NCI-H1930 (cell line): ENCODE measurements at places on chromosomes 3 and 15.

GRCh38 chr15:31402511-31403056 lies 75.9 kb downstream of the KLF13 start:
- no peak for DNase-seq

- DNase-seq: no peak
Observed at GRCh38 chr3:66242788-66243464, 22.1 kb downstream of the SLC25A26 start.

DNA sequence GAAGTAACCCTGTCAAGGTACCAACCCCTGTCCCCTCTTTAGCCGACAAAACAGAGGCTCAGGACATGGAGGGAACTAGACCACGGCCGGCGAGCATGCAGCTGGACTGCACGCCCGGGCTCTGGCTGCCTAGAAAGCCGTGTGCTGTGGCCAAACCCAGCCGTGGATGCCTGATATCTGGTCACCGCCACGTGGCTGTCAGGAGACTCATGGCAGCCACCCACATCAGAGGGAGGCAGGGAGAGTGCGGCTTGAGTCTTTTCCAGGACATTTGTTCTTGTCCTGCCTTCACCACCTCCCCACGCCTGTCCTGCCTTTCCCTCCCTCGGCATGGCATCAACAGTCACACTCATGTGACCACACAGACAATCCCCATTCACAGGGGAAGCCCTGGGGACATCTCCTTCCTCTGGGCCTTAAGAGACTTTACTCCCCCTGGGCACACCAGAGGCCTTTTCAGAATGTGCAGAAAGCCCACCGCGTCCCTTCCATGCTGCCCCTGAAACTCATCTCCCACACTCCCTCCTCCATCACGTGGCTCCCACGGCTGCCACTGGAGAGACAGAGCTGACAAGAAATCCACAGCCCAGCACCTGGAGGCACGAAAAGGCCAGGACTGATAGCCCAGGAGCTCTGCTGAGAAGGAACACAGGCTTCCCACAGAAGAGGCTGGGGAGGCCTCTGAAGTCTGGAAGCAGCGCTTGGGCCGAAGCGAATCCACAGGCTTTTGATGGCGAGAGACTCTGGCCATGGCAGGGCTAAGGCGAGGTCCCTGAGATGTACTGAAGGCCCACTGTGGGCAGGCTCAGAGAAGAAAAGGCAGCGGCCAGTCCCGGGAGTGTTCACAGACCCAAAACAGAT lies 71.2 kb upstream of the IQSEC1 start:
- no peak for DNase-seq

- no peak for DNase-seq
Observed at GRCh38 chr15:34292621-34293020, 45.0 kb downstream of the SLC12A6 start.

DNA sequence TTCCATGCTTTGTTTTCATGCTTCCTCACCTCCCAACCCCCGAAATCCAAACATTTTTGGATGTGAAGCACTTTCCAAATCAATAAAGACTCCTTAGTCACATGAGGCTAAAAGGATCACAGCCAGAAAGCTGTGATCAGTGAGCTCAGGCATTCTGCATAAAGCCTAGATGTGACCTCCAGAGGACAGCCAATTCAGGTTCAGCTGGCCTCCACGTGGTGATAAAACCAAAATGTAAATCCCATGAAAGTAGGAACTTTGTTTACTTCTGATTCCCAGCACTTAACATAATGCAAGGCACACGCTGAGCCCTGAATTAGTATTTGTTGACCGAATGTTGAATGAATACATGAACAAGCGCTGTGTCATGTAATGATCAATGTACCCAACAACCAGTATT lies 249.5 kb upstream of the EOMES start:
- no peak for DNase-seq

DNA sequence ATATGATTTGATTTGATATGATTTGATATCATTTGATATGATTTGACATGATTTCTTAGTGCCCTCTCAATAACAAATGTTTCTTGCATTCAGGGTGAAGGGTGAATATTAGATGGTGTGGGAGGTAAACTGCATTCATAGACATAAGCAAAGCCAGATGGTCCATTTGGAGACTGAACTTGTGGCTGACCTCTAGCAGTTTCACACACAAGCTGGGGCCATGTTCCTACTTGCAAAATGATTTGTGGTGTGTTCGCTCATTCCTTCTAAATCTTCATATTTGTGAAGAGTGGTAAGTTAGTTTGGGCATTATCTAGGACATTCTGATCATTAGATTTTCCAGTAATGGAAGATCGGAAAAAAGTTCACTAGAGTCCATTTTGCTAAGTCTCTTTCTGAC lies 40.5 kb upstream of the CCR4 start:
- DNase-seq: no peak

- DNase-seq: no peak
Observed at GRCh38 chr3:4983739-4984510, 4.7 kb downstream of the BHLHE40 start.

DNA sequence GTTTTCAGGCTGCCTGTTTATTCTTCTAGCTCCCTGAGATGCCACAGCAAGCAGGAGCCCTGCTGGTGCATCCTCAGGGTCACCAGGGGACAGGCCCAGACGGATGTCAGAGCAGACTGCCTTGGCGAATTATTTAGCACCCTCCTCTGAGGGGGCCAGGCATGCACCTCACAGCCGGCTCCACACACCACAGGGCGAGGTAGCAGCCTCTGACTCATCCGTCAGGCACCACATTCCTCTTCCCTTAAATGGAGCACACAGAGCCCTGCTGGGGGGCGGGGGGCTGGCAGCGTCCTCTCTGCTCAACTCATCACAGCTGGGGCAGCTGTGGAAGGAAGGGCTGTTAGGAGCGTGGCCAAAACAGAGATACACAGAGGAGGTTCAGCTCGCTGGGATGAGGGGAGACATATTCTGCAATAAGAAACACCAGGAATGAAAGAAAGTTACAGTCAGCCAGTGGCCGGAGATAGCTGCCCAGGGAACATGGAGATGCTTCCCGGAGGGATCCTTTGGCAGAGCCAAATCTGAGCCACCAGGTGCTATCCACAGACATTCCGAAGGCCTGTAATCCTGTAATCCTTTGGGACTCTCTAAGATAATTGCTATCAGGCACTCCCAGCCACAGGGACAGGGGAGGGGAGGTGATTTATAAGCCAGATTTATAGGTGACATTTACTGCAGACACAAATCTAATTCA lies 13.9 kb upstream of the PRICKLE2 start:
- no peak for DNase-seq

GRCh38 chr3:72340476-72341379 lies 507.5 kb downstream of the SHQ1 start:
- DNase-seq: no peak

DNA sequence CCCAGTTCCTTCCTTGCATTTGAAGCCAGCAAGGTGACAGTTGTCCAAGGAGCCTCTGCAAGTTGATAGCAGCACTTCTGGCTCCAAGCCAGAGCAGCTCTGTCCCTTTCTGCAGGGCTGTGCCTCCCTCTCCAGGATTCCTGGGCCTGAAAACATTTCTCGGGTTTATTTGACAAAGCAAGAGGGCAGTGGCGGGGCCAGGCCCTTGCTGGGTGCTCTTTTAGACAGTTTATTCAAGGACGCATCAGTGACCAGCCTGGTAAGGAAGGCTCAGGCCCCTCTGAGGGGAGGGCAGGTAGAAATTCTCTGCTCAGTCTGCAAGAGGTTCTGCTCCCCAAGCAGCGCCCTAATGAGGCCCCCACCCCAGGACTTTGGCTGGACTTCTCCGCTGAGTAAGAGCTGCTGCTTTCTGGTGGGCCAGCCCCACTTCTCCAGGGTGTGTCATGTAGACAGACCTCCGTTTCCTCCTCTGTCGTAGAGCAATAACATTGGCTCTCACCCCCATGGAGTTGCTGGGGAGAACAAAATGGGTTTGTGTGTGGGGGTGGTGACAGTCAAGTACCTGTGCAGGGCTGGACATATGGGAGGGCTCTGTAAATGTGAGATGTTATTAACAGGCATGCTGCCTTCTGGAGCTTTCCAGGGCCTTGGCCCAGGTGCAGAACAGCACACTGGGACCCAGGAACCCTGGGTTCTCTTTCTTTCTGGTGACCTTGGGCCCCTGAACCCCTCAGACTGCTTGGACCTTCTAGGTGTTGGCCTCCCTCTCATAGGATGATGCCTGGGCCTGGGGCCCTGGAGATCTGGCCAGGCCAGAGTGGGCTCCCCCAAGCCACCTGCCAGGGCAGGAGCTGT lies 146.2 kb upstream of the TLE3 start:
- no peak for DNase-seq

- no peak for DNase-seq
Observed at GRCh38 chr3:129462361-129462968, 22.4 kb downstream of the IFT122 start.

- DNase-seq: no peak
Observed at GRCh38 chr3:192005989-192006388, 545.0 kb downstream of the PYDC2 start.

- no peak for DNase-seq
Observed at GRCh38 chr3:51962854-51963530, 4.3 kb downstream of the PCBP4 start.

GRCh38 chr15:26867200-26868007 lies 542 bp downstream of the GABRA5 start:
- DNase-seq: peak; percentile 1

DNA sequence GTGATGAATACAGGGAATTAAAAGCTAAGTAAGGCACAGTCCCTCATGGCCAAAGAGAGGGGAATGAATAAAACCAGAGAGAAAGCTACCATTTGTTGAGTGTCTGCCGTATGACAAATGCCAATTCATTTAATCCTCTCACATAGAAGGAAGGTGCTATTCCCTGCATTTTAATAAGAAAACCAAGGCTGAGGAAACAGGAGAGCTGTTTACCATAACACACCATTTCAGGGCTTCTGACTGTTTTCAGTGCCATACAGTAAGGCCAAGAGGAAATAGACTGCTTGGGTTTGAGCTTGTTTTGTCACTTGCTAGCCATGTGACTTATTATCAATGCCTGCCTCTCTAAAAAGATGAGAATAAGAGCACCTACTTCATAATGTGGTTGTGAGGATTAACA lies 10.1 kb downstream of the BTBD1 start:
- DNase-seq: no peak

DNA sequence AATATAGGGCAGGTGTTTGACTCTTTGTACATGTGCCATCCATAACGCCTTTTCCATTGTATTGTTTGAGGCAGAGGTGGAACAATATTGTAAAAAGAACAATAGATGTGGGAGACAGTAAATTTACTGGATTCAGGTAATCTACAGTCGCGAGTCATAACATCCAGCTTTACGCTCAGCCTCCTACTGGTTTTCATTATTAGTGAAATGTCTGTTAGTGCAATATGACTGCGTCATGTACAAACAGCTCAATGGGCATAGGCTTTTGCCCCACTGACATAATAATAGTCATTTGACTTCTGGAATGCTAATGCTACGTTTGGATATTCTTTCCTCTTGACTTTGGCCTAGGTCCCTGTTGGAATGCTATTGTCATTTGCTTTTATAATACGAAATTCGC lies 9.5 kb downstream of the CACNA2D3 start:
- DNase-seq: no peak

DNA sequence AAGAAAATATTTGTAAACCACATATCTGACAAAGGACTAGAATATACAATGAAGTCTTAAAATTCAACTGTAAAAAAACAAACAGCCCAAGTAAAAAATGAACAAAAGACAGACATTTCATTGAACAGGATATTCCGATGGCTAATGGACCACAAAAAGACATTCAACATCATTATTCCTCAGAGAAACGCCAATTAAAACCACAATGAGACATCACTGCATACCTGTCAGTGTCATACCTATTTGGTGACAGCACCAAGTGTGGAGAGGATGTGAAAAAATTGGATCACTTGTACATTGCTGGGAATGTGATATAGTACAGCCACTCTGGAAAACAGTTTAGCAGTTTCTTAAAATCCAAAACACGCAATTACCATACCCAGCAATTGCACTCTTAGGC lies 29.9 kb upstream of the TJP1 start:
- no peak for DNase-seq

DNA sequence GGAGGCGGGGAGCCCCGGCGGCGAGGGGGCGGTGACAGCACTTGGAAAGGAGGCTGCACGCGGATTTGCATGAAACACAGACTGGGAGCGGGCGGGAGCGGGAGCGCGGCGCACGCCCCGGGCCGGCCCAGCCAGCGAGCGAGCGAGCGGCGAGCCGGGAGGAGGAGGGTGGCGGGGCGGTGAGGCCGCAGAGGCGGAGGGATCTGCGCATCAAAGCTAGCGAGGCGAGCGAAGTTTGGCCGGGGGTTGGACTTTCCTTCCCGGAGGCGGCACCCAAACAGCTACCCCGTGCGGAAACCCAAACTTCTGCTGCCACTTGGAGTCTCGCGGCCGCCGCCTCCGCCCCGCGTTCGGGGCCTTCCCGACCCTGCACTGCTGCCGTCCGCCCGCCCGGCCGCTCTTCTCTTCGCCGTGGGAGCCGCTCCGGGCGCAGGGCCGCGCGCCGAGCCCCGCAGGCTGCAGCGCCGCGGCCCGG lies at the start of gene SMAD3:
Gene SMAD3, plus strand, starts transcription at position 72 of the 475 bp plus-strand sequence. CDS start 553 bp downstream, outside the sequence.
- no peak for DNase-seq

- no peak for DNase-seq
Observed at GRCh38 chr3:66610562-66610909, 109.7 kb upstream of the LRIG1 start.

- DNase-seq: no peak
Observed at GRCh38 chr3:7565574-7565973, 704.7 kb downstream of the GRM7 start.

DNA sequence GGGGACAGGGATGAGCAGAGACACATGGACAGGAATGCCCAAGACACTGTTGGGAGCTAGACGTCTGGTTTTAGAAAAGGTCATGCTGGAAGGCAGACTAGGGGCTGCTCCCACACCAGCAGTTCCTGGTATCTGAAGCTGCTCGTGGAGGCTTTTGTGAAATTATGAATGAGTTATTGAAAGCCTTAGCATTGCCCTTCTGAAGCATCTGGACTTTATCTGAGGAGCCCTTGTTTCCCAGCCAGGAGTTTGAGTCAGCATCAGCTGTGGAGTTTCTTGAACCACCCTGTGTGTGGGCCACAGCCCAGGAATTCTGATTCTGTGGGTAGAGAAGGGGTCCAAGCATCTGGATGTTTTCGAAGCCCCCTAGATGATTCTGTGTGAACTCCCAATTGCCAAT lies 258.7 kb downstream of the SLCO3A1 start:
- DNase-seq: no peak

- DNase-seq: no peak
Observed at GRCh38 chr3:107953722-107954121, 137.1 kb downstream of the CD47 start.

- DNase-seq: no peak
Observed at GRCh38 chr3:82281205-82281604, 519.8 kb upstream of the GBE1 start.

DNA sequence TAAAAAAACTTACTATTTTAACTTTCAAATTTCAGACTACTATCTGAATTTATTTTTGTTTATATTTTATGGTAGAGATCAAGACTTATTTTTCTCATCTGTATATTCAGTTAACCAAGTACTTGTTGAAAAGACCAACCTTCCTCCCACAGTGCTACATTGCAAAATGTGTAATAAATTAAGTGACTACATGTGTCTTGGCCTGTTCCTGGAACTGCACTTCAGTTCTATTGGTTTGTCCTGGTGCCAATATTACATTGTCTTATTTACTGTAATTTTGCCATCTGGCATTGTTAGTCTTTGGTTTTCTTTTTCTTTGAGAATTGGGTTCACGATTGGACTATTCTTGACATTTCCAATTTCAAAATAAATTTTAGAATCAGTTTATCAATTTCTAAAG lies 138.4 kb upstream of the KCNMB2 start:
- no peak for DNase-seq

GRCh38 chr3:25297667-25298585 lies 130.1 kb upstream of the RARB start:
- DNase-seq: no peak
